ENCODE measurements at places on chromosomes 5 and 9.

DNA sequence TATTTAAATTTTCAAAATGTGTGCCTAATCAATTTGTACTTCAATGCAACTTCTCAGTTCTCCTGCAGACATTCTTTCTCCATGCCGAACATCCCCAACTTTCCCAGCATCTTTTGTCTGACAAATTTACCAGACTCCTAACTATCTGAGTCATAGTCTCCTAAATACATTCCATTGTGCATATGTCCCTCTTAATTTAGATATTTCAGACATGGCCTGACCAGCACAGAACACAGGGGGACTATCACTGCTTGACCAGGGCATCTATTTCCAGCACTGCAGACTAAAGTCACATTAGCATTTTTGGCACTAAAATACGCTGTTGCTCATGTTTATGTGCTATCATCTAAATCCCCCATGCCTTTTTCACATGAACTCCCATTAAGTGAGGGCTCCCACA lies 71.9 kb downstream of the ITGA1 start:
- no peak for DNase-seq

GRCh38 chr5:57937025-57937424 lies 454.4 kb upstream of the ACTBL2 start:
- DNase-seq, result no peak

- no peak for DNase-seq
Measured at GRCh38 chr5:142499591-142500226, 174.9 kb upstream of the SPRY4 start.

DNA sequence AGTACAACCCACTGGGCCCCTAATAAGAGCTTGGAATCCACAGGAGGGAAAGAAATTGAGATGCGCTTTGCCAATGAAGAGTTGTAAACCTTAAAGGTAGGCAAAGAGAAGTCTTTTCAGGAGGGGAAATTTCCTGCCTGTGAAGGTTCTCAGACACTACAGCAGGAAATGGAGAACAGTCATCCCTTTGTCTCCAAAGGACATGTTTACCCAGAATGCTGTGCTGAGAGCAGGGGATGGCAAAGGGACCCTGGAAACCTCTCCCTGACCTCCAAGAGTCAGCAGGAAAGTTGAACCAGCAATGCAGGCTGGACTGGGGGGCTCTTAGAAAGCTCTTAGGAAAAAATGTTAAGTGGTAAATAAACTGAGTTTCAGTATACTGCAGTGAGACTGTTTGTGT lies 103.2 kb downstream of the AK8 start:
- DNase-seq, result no peak

DNA sequence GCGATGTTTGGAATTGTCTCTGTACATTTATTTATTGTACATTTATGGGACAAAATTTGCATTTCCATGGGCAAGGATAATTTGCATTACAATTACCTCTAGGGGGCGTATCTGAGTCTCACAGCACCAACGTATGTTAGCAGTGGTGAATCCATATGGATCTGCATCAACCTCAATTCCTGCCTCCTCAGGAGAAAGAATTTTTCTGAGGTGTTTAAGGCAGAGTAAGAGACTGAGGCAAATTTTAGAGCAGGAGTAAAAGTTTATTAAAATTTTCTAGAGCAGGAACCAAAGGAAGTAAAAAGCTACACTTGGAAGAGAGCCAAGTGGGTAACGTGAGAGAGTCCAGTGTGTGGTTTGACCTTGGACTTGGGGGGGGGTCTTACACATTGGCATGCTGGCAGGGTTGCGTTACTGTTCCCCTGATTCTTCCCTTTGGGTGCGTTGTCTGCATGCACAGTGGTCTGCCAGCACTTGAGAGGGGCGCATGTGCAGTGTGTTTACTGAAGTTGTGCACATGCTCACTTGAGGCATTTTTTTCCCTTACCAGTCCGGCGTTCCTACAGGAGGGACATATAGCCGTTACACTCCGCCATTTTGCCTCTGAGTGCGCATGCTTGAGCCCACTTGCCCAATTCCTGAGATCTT lies 21.0 kb upstream of the RAB14 start:
- DNase-seq, result no peak

DNA sequence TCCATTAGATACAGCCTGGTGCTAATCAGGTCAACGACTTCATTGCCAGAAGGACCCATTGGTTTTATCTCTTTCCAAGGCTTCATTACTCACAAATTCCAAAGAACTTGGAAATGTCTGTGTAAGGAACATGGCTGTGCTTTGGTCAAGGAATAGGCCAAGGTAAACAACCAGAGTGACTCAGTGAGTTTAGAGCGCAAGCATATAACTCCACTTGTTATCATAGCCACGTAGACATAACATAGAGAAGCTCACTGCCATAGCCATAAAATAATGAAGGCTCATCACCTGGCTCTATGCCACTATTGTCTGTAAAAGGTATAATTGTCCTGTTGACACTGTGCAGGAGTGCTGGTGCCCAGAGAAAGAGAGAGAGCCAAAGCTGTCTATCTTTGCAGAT lies 139.3 kb upstream of the PLCXD3 start:
- no peak for DNase-seq

- no peak for DNase-seq
Measured at GRCh38 chr5:169688106-169688505, 51.0 kb downstream of the DOCK2 start.

- DNase-seq, result no peak
Measured at GRCh38 chr5:149771216-149771980, 41.3 kb downstream of the PPARGC1B start.

DNA sequence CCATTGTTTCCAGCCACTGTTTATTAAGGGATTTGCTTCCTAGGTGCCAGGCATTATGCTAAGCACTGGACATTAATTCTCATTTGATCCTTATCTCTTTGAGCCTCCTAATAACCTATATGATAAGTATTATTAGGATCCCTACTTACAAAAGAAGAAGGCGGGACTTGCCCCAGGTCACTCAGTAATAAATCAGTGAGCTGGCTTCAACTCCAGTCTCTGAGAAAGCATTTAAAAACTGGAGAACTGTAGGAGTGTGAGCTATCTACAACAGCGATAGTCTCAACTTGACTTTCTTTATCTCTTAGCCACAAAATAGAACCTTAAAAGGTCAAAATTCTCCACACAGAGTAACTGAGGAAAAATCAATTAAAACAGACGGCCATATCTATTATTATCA lies 155.0 kb downstream of the GNAQ start:
- DNase-seq, result no peak

- DNase-seq, result no peak
Measured at GRCh38 chr5:120564013-120564412, 99.9 kb downstream of the PRR16 start.

DNA sequence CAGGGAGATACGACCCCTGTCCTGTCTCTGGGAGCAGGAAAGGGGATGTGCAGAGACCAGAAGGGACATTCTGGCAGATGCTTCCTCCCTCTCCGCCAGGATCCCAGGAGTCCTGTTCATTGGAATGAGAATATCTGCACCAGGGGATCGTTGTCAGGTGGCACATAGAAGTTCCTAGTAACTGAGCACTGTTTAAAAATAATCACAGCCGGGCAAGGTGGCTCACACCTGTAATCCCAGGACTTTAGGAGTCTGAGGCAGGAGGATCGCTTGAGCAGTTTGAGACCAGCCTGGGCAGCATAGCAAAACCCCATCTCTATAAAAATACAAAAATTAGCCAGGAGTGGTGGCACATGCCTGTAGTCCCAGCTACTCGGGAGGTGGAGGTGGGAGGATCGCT lies 12.3 kb downstream of the SARDH start:
- no peak for DNase-seq

DNA sequence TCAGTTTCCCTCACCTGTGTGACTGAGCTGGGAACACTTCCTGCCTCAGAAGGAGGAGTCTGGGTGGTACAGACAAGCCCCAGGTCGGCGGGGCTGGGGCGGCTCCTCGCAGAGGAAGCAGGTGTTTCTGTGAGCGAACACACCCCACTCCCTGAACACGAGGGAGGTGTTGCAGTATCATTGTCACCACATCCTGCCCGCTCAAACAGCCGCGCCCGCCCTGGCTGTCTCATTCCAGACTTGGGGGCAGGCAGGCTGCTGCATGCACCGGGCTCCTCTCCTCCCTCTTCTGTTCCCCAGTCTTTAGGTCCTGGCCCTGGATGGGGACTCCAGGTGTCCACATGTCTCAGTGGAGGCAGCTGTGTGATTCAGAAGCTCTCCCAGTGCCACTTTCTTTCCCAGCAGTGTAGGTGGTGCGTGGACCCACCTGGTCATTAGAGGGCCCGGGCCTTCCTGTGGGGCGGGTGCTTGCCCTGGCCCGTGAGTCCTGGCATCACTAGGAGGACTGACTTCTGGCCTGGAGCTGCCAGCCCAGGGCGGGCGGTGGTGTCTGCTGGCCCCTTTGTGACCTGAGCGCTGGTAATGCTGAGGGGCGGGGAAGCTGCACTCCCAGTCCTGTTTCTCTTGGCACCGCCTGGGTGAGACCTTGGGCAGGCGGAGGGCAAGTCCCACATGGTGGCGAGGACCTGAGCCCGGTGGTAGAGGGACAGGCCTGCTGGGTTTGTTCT lies 18.3 kb upstream of the PHYHD1 start:
- peak; percentile 72 for DNase-seq

DNA sequence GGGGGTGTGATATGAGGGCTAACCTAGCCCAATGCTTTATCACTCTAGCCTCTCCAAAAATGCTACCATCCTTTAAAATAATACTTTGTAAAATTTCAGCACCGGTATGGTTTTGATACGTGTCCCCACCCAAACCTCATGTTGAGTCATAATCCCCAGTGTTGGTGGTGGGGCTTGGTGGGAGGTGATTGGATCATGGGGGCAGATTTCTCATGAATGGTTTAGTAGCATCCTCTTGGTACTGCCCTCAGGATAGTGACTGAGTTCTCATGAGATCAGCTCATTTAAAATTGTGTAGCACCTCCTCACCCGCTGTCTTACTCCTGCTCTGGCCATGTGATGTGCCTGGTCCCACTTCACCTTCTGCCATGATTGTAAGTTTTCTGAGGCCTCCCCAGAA lies 35.0 kb upstream of the ANKH start:
- DNase-seq, result no peak

GRCh38 chr5:138458384-138458783 lies 6.9 kb upstream of the EGR1 start:
- DNase-seq, result no peak

- no peak for DNase-seq
Measured at GRCh38 chr5:39479537-39479936, 54.8 kb upstream of the DAB2 start.

- no peak for DNase-seq
Measured at GRCh38 chr5:38478166-38478565, 78.3 kb downstream of the LIFR start.

DNA sequence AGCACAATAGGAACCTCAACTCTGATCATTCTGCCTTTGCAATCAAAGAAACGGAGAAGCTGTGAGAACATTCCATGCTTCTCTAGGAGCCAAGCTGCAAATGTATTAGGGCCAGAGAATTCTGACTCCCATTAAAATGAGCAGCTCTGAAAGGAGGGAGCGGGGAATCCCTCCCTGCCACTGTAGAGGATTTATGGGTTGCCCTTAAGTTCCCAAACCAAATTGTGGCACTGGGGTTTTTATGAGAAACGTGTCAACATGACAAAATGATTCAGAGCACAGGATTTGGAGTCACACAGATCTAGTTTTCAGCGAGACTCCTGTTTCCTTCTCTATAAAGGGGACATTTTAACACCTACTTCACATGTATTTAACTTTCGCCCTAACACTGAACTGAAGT lies 1.8 kb downstream of the IL6ST start:
- no peak for DNase-seq

- no peak for DNase-seq
Measured at GRCh38 chr5:175201393-175201792, 242.6 kb downstream of the DRD1 start.

GRCh38 chr5:137609127-137609526 lies 110.0 kb upstream of the SPOCK1 start:
- no peak for DNase-seq

- DNase-seq, result no peak
Measured at GRCh38 chr5:75156585-75156984, 80.1 kb downstream of the ANKRD31 start.

DNA sequence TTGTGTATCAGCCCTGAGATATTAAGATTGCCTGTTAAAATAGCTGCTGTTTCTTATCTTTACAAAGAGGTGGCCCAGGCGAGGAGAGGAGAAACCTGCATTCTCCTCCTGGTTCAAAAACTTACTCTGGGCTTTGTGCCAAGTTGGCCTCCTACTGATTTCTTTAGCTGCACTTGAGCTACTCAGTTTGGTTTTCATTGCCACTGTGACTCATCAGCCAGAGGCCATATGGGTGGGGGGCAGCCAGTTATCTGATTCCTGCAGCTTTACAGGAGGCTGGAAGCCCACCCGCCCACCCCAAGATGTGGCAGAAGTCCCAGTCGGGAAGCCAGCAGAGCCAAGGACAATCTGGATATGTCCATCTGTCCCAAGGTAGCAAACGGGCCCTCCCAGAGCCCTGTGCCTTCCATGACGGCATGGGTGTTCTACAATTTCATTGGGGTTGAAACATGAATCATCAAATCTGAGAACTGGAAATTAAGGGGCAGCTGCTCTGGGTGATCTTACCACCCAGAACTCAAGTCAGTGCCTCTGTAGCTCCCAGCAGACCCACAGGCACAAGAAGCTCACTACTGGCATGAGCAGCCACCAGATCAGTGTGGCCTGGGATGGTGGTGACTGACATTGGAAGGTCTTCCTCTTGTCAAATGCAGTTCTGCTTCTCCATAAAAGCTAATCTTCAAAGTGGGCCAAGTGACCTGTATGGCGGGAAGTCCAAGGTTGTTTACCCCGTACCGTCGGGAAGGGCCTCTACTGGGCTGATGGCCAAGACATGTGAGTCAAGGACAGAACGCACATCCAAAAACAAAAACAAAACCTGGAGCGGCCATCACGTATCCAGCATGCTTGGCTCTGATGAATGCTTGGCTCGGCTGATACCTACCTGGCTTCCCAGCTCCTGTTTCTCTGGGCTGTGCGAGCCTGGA lies 15.6 kb downstream of the FCN2 start:
- DNase-seq, result no peak

- DNase-seq, result no peak
Measured at GRCh38 chr5:112205846-112206245, 213.2 kb downstream of the EPB41L4A start.

GRCh38 chr9:17251100-17251499 lies 116.3 kb downstream of the CNTLN start:
- no peak for DNase-seq
